Fibroblast of skin of back (primary cell): ENCODE measurements at places on chromosomes 13 and 19.

DNA sequence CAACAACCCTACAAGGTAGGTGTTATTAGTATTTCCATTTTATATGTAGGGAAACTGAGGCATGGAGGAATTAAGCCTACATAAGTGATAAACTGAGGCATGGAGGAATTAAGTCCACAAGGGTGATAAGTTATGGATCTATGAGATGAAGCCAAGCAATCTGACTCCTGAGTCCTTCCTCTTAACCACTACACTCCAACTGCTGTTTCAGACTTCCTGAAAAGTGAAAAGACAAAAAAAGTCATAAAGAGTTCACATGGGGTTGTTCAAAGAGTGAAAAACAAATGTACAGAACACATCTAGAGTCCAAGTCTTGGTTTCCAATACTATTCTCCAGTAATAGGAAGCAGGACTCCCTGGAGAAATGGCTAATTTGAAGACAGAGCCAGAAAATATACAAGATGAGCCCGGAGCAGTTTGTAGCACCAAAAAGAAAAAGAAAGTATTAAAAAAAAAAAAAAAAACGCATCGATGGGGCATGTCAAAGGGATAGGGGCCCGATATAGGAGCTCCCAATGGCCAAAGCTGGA, 12.1 kb downstream of the CRYL1 start:
- no peak for DNase-seq

DNA sequence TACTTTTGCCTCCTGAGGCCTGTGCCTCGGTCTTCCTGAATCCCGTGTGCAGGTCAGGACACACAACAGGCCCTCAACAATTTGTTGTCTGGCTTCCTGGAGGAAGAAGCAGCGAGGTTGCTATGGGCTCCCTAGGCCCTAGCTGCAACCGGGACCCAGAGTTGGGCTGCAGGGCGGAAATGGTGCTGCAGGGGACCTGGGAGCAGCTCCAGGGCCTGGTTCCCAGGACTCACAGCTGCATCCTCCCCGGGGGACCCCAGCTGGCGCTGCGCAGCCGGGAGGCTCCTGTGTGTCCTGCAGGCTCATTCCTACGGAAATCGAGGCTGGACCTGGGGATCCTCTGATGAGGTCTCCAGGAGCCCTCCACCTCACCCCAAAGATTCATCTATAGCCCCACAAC, 999 bp upstream of the TNFAIP8L1 start:
- no peak for DNase-seq

DNA sequence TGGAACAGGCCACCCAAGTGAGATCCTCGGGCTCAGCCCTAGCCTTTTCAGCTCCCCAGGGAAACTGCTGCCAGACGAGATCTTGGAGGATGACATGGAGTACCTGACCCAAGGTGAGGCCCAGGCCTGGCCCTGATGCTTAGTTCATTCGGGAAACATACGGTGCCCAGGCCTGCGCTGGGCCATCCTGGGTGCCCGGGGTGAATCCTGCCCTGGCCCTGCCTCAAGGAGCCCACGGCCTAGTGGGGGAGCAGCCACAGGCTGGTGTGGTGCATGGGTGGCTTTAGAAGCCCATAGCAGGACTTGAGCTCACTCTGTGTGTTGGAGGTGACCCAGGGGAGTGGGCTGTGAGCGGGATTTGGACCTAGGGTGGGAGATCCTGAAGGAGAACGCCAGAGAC, 10.1 kb downstream of the SIX5 start:
- DNase-seq: no peak

GRCh38 chr13:103540382-103540765, 474.2 kb upstream of the SLC10A2 start:
- DNase-seq: no peak
